Colonic mucosa (tissue), 4 donors: ENCODE measurements at places on chromosomes 16 and 17. TPM values are rescaled to one million over a fixed set of nuclear protein-coding genes. Genes with fewer than 3 reads are reported as not detected.
A peak's percentile ranks its signal among the peaks of the same experiment; 100 is the strongest.

DNA sequence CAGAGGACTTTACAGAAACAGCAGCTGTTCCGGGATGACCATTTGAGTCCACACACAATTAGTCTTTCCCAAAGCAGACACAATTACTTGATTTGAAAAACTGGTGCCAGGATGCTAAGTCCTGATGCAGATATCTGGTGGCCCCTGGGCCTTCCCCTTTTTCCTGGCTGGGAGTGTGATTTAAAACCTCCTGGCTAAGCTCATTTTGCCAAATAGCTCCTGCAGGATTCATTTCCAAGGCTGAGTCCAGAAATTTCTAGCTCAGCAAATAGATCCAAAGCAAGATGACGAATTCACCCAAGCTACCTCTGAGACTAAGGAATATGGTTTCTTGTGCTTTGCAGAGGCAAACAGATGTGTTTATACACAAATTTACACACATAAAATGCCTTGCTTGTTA is 422.2 kb downstream of the CA10 start:
- no peak overlapping the region for H3K4me3 ChIP-seq
- no peaks in the 10 kb centered on the region for H3K36me3 ChIP-seq
- no peaks in the 10 kb centered on the region for H3K27me3 ChIP-seq
- no peak overlapping the region for H3K27ac ChIP-seq

DNA sequence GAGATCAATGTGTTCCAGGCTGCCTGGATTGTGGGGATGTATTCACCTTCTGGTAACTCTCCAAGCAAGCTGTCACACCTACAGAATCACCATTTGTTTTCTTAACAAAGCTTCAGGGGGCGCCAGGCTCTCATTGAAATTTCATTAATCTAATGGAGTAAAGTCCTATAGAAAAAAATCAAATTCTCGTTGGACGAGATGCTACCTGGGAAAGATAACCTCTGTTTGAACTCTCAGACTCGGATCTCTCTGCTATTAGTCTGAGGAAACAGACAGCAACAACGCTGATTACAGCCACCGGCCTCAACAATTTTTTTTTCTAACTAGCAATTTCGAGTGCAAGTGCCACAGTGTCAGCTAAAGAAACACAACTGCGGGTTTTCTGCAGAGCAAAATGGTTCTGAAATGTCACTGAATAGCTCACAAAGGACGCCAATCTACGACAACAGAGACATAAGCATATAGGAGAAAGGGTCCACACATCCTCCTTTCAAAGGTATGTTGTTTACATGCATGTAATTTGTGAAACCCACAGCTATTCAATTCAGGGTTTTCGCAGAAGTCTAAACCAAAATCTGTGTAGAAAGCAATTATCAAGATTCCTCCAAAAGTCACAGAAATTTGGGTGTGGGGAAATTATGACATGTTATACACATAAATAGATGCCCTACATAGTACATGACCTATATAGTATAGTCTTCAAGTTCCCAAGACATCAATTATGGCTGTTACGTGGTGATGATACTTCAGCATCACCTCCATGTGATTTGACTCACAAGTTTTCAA is 135.8 kb downstream of the SKAP1 start:
- no peaks in the 10 kb centered on the region for H3K27me3 ChIP-seq
- no peaks in the 10 kb centered on the region for H3K4me1 ChIP-seq
- H3K27ac ChIP-seq = no peak overlapping the region
- H3K36me3 ChIP-seq = no peaks in the 10 kb centered on the region
- H3K4me3 ChIP-seq = no peak overlapping the region

DNA sequence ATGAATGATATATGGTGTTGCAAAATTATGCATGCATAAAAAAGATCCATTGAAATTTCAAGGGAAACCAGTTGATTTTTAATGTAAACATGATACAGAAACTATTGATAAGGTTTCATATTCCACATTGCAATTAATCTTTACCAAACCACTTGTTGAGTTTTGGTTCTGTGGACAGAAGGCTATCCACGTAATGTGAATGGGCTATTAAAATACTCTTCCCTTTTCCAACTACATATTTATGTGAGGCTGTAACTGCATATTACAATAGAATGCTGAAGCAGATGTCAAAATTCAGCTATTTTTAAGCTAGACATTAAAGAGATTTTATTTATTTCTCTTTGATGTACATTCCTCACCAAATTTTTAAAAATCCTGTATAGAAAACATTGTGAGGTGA is 33.7 kb upstream of the VPS4A start:
- no peaks in the 10 kb centered on the region for H3K4me1 ChIP-seq
- no peaks in the 10 kb centered on the region for H3K36me3 ChIP-seq
- H3K4me3 ChIP-seq = no peak overlapping the region
- no peaks in the 10 kb centered on the region for H3K27me3 ChIP-seq
- H3K27ac ChIP-seq = no peak overlapping the region

GRCh38 chr16:56860226-56861020 is 4.6 kb upstream of the SLC12A3 start:
- no peaks in the 10 kb centered on the region for H3K27me3 ChIP-seq
- H3K4me1 ChIP-seq = no peaks in the 10 kb centered on the region
- no peak overlapping the region for H3K4me3 ChIP-seq
- H3K36me3 ChIP-seq = no peaks in the 10 kb centered on the region
- DNase-seq = no peak
- no peak overlapping the region for H3K27ac ChIP-seq

DNA sequence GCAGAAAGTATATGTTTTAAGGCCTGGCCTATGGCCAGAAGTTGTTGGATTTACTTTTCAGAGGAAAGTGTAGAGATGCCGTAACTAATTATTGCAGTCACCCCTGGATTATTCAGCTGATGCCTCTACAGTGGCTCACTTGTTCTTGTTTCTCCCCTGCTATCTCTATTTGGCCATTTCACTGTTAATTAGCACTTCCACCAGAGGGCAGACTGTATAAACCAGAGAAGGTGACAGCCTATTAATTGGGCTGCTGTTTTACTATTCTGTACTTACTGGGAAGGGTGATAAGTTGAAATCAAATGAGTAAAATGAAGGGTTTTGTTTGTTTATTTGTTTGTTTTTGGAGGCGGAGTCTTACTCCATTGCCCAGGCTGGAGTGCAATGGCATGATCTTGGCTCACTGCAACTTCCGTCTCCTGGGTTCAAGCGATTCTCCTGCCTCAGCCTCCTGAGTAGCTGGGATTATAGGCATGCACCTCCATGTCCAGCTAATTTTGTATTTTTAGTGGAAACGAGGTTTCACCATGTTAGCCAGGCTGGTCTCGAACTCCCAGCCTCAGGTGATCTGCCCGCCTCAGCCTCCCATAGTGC is 66.0 kb downstream of the CDK12 start:
- peaks cover 32% of the 10 kb centered on the region for H3K36me3 ChIP-seq
- no peak overlapping the region for H3K27ac ChIP-seq
- no peak overlapping the region for H3K4me3 ChIP-seq
- no peak for DNase-seq
- no peaks in the 10 kb centered on the region for H3K4me1 ChIP-seq

DNA sequence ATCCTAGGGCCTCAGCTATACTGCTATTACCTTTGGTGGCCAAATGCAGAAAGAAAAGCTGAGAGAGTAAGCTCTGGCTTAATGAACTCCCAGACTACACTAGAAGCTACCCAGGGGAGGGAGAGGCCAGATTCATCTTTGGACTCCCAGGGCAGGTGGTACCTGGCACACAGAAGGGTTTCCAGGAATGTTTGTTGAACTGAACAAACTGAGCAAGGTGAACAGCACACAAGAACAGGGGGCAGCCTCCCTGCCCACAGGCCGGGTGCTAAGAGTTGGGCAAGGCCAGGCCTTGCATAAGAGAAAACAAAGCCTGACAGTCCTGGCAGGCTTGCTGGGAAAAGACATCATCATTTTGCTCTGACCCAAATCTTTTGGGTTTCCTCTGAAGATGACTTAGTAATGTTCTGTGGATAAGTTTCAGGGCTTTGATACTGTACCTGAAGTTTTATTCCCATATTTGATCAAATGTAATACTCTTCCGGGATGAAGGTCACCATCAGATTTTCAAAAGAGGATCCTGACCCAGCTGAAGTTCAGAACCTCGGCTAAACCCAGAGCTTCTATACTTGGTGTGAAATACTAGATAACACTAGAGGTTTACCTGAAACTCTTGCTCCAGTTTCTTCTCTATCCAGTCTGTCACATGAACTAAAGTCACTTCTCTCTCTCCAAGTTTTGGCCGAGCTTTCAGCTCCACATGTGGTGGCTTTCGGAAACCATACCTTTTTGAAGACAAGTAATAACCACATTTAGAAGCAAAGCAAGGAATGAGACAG is 20.5 kb upstream of the ERN1 start:
- H3K4me3 ChIP-seq = no peak overlapping the region
- no peaks in the 10 kb centered on the region for H3K27me3 ChIP-seq
- no peaks in the 10 kb centered on the region for H3K4me1 ChIP-seq
- peak; percentile 58 for DNase-seq

- no peak for DNase-seq
- H3K4me3 ChIP-seq = no peak overlapping the region
- no peak overlapping the region for H3K27ac ChIP-seq
- no peaks in the 10 kb centered on the region for H3K4me1 ChIP-seq
These were observed 1.1 kb downstream of the RUNDC3A start for GRCh38 chr17:44309472-44309871.

GRCh38 chr16:24919536-24919935 is 73.8 kb downstream of the SLC5A11 start:
- H3K36me3 ChIP-seq = no peaks in the 10 kb centered on the region
- no peak for DNase-seq
- no peaks in the 10 kb centered on the region for H3K27me3 ChIP-seq
- no peaks in the 10 kb centered on the region for H3K4me1 ChIP-seq
- H3K27ac ChIP-seq = no peak overlapping the region

- H3K4me1 ChIP-seq = no peaks in the 10 kb centered on the region
- no peak for DNase-seq
- H3K4me3 ChIP-seq = no peak overlapping the region
- no peaks in the 10 kb centered on the region for H3K36me3 ChIP-seq
These were observed 49.3 kb upstream of the MPHOSPH6 start for GRCh38 chr16:82219298-82219697.

- no peaks in the 10 kb centered on the region for H3K27me3 ChIP-seq
- no peaks in the 10 kb centered on the region for H3K36me3 ChIP-seq
- H3K4me1 ChIP-seq = no peaks in the 10 kb centered on the region
- H3K4me3 ChIP-seq = no peak overlapping the region
These were observed 6.5 kb downstream of the MSLN start for GRCh38 chr16:766820-767640.

DNA sequence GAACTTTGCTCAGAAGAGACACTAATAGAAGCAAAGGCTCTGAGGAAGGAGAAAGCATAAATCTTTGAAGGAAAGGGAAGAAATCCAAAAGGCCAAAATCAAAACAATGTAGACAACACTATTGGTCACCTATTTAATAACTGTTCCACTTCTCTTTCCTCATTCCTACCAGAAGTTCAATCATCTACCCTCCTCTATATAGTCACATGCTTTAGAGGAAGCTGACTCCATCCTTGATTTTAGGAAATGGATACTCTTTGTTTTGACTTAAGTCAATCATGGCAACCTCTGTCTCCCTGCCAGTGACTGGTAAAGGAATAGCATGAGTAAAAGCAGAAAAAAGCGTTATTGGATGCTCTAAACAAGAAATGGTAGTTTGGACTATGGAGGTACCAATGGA is 7.3 kb downstream of the BRIP1 start:
- H3K27ac ChIP-seq = no peak overlapping the region
- DNase-seq = no peak
- no peaks in the 10 kb centered on the region for H3K27me3 ChIP-seq
- H3K4me3 ChIP-seq = no peak overlapping the region
- H3K4me1 ChIP-seq = no peaks in the 10 kb centered on the region

DNA sequence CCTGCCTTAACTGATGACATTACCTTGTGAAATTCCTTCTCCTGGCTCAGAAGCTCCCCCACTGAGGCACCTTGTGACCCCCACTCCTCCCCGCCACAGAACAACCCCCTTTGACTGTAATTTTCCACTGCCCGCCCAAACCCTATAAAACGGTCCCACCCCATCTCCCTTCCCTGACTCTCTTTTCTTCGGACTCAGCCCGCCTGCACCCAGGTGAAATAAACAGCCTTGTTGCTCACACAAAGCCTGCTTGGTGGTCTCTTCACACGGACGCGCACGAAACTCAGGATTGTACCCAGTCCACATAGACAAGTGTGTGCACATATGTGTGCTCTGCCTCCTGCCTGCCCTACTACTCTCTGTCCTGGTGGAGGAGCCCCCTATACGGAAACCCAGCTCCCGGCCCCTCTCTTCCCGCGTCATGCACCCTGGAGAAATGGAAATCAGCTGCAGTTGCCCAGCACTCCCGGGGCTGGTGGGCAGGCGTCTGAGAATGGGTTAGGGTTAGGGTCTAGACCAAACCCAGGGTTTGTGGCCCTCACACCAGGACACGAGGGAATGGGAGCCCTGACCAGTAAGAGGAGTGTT is 2.4 kb upstream of the RHBDF1 start:
- H3K27me3 ChIP-seq = no peaks in the 10 kb centered on the region
- DNase-seq = peak; percentile 44
- H3K4me3 ChIP-seq = no peak overlapping the region
- H3K36me3 ChIP-seq = no peaks in the 10 kb centered on the region
- peaks cover 31% of the 10 kb centered on the region for H3K4me1 ChIP-seq
- peak overlapping the region; percentile 96 for H3K27ac ChIP-seq

DNA sequence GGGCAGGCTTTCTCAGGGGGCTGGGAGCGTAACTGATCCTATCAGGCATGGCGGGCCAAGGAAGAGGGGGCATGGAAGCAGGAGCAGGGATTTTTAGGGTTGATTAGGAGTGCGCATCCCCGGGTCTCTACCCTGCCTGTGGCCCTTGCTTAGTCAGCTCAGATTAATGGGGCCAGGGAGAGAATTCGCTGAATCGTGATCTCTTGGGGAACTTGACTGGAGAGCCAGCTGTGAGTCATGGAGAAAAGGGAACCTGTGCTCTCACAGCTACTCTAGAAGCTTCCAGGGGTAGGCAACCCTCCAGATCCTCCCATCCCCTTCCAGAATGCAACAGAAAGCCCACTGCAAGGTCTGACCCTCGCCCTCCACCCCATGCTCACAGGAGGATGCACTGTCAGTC is 3.6 kb downstream of the FOXN1 start:
- peaks cover 5% of the 10 kb centered on the region for H3K4me1 ChIP-seq
- H3K27me3 ChIP-seq = no peaks in the 10 kb centered on the region
- DNase-seq = no peak
- H3K27ac ChIP-seq = no peak overlapping the region

Gene ZNF385C
- total RNA-seq = 0.32 TPM

Gene LGALS3BP
- 635 TPM for total RNA-seq

Gene CD300E
- total RNA-seq = not detected

Gene CD19
- 0.74 TPM for total RNA-seq

Gene CA7
- 120 TPM for total RNA-seq

Gene RNF222
- not detected for total RNA-seq

Gene WFDC1
- 17.4 TPM for total RNA-seq

Gene NPIPA3
- total RNA-seq = 0.49 TPM
